ENCODE measurements at places on chromosomes 13 and 19.

GRCh38 chr19:19402656-19403372 is 2.7 kb upstream of the GATAD2A start:
- DNase-seq: no peak

DNA sequence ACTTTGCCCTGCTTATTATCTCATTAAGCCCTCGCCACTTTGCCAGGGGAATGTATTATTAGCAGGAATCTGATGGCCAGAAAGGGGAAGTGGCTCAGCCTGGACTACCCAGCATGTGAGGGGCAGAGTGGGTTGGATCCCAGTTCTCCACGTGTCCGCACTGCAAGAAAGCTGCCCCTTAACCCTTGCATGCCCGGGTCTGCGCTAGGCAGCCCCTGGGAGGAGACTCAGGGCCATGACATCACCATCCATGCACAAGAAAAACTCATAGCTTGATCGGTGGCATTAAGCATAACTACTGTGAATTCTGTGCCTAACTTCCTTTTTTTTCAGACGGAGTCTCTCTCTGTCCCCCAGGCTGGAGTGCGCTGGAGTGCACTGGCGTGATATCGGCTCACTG is 8.9 kb downstream of the CACNG8 start:
- DNase-seq: no peak

DNA sequence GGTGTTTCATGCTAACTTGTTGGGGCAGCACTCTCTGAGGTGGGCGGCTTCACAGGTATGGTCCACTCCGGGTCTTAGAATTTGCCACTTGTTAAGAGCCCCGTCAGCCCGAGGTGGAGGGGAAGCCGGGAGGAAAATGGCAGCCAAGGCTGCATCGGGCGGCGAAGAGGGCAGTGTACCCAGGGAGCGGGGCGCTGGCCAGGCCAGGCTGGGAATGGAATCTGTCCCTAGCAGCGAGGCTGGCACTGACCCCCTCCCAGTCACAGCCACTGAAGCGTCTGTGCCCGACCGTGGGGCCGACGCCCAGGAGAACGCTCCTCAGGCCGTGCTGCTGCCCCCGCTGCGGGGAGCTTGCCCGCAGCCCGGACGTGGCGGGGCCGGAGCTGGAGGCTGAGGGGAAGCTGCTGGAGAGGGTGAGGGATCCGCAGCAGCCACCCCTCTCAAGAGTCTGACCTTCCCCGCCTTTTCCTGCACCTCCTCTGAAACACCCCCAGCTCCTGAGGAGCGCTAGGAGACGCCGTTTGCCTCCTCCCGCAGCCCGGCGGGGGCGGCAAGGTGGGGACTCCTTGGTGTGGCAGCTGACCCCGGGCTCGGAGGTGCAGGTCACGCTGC is 313.8 kb upstream of the SPRY2 start:
- DNase-seq: no peak

- peak; percentile 36 for DNase-seq
These were observed 48.0 kb downstream of the RFX2 start for GRCh38 chr19:6062274-6062673.

- DNase-seq: peak; percentile 96
These were observed at the start of gene EID2 for GRCh38 chr19:39539518-39540332. EID2 (minus strand) TSS chr19:39540161; CDS start chr19:39540079, 82 bp downstream.

DNA sequence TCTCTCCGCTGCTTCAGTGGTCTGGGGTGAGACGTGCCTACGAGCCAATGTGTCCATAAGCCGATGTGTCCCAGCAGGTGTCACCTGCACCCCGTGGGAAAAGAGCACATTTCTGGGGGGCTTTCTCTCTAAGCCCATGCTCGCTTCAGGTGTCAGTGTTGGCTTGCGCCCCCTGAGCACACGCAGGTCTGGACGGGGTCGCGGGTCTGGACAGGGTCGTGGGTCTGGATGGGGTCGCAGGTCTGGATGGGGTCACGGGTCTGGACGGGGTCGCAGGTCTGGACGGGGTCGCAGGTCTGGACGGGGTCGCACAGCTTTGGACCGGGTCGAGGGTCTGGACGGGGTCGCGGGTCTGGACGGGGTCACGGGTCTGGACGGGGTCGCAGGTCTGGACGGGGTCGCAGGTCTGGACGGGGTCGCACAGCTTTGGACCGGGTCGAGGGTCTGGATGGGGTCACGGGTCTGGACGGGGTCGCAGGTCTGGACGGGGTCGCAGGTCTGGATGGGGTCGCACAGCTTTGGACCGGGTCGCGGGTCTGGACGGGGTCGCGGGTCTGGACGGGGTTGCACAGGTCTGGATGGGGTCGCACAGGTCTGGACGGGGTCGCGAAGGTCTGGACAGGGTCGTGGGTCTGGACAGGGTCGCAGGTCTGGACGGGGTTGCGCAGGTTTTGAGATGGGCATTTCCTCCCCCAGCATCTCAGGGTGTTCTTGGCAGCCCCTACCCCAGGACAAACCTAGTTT is 24.5 kb upstream of the TFDP1 start:
- no peak for DNase-seq

DNA sequence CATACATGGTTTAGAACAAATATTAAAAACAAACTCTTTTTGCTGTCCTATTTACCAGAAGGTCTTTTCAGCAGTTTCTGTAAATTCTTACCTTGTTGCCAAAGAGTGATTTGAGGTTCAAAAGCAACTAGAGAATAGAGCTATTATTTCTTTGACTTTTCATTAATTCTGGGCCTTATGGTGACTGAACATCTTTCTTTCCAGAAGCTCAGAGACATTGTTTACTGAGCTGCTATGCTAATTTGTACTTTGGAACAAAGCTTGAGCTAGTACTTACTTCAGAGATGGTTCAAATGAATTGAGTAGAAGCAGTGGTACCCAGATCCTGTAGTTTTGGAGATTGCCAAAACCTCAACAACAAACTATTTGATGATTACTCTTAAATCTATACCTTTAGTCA is 331.2 kb downstream of the SPRY2 start:
- no peak for DNase-seq

DNA sequence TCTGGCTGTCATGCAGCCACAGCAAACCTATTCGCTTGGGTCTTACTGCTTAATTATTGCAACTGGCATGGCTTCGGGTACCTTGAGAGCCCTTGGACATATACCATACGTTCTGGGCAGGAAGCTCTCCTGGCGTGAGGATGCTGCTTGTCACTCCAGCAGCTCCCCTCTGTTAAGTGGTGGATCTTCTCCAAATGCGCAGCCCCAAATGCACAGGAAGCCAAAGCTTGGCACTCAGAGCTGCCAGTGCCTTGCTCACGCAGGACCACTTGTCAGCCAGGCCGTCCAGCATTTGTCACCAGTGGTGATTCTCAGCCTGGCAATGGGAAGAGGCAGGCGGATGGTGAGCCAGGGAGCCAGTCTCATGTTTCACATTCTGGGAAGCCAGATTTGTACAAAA is 158.6 kb downstream of the KATNAL1 start:
- no peak for DNase-seq

DNA sequence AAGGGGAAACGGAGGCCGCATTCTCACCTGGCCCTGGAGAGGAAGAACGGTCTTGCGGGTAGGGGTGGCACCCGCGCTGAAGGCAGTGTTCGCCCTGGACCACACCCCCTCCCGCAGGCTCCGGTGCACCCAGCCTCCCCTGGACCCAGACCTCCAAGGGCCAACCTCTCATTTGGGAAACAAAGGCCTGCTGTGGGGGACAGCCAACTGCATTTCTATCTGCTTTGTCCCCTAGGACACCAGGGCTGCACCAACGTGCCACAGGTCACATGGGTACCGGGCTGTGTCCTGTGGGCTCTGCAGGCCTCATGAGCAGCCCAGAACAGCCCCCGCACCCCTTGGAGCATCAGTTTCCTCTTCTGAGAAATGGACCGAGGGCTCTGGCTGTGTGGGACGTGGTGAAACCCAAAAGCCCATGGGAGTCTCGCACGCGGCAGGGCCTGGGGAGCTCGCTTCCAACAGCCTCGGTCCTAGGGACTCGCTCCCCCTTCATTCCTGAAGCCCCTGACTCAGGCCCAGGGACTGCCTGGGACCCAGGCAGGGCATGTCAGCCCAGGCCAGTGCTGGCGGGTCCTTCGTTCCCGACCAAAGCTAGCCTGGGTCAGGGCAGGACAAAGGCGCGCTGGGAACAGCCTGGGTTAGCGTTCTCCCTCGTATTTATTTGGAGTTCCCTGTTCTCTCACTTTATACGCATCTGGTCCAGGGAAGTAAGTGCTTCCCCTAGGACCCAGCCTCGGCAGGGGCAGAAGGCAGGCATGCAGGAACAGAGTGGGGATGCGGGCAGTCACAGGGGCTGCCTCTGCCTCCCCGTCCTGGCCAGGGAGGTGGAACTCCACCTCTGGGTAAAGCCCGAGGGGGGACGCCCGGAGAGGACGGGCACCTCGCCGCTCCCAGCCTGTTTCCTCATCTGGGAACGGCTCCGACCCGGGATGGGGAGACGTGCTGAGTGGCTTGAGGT is 4.6 kb downstream of the TCF3 start:
- DNase-seq: no peak

- no peak for DNase-seq
These were observed 1.8 kb upstream of the TMEM272 start for GRCh38 chr13:51846756-51847155.

DNA sequence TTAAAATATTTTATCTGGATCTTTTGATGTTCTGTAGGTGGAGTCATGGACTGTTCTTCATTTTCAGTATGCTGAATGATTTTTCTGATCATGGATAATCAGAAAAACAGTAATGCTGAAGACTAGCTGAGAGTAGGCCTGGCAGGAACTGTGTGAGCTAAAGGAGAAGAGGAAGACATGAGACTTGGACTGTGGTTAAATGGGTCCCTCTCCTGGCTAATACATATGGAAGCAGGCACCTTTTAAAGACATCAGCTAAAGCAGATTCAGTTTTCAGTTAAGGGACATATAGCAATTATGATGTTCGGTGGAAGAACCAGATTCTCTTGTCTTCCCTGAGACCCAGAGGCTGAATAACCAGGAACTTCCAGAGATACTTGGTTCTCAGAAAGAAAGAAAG is 169.4 kb downstream of the OLFM4 start:
- DNase-seq: no peak

DNA sequence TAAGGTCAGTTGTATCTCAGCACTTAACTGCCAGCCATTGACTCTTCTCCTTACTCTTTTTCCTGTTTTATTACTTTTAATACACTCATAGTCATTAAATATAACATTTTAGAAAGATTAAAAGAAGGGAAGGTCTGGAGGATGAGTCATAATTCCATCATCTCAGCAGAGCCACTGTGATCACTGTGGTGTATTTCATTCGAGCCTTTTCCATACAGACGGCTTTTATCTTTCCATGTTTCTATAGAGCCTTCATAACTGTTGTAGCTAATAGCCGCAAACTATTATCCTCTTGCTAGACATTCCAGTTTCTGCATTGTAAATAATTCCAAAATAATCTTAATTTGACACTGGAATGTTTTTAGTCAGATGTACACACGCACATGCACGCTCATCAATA is 4.7 kb upstream of the FLT1 start:
- DNase-seq: no peak

- no peak for DNase-seq
These were observed 29.8 kb downstream of the ZNF571 start for GRCh38 chr19:37564624-37565369.

GRCh38 chr13:99224021-99224420 is 23.4 kb downstream of the UBAC2 start:
- no peak for DNase-seq

- no peak for DNase-seq
These were observed 178.3 kb upstream of the RFC3 start for GRCh38 chr13:33639626-33640080.

GRCh38 chr19:30676990-30677679 is 305.0 kb downstream of the ZNF536 start:
- DNase-seq: no peak

DNA sequence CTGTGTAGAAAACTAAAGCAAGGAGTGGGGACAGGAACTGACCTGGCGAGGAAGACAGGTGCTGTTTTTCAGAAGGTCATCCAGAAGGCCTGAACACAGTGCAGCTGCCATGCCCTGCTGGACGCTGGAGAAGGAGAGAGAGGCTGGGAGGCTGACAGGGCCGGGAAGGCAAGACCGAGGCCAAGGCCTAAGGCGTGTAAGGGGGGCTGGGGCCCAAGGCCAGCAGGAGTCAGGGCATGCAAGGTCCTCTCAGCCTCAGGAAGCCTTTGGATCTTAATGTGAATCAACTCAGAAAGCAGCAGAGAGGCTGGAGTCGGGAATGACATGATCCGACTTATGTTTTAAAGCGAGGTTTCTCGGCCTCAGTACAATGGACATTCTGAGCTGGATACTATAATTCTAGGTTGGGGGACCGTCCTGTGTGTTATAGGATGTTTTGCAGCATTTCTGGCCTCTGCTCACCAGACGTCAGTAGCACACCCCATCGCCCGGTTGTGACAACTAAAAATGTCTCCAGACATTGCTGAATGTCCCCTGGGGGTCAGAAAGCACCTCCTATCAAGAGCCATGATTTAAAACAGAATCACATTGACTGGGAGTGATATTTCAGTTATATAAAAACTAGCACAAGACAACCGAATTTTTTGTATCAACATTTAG is 530.4 kb downstream of the MYO16 start:
- DNase-seq: no peak

DNA sequence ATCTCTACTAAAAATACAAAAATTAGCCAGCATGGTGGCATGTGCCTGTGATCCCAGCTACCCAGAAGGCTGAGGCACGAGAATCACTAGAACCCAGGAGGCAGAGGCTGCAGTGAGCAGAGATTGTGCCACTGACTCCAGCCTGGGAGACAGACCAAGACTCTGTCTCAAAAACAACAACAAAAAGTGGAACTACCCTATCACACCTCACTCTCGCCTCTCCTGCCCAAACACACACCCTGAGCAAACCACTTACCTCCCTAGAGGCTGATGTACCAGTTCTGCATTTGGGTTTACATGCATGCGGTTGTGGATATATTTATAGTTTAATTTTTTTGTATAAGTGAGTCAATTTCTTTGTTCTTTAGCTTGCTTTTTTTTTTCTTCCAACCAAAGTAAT is 7.7 kb upstream of the PTOV1 start:
- DNase-seq: no peak

- no peak for DNase-seq
These were observed 711.8 kb downstream of the UQCRFS1 start for GRCh38 chr19:28500982-28501630.

DNA sequence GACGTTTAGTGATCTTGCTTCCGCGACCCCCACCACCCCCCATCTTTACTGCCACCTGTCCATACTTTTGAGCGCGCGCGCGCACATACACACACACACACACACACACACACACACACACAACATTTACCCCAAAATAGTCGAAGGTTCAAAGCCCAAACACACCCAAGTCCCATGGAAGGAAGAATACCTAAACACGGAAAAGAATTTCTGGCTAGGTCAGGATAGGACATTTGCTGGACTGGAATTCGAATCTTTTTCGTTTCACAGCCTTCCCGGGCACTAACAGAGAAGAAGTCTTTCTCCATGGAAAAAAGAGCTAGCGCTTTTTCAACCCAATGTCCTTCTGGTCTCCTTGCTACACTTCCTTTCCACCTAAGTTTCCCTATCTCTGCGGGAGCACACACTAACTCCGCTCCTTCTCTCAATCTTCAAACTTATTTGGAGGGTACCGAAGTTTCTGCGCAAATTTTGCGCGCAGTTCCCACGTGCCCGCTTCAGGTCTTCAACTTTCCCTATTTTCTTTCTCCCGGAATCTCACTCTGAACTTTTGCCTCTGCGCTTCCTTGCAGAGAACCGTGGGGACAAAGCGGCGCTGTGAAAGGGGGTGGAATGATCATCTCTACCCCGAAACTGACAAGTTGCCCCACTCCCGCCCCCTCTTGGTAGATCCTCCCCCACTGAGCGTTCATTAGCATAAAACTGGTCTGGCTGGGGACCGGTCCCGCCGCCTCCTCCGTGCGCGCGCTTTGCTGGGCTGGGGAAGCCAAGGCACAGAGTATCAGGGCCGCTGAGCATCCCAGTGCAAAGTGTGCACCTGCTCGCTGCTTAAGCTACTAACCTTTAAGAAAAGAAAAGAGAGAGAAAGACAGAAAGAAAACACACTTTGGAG is 2.7 kb downstream of the DACH1 start:
- peak; percentile 63 for DNase-seq

- DNase-seq: no peak
These were observed 23.0 kb upstream of the ZNF730 start for GRCh38 chr19:23093832-23094231.
